Skin of body (tissue), 3 donors: ENCODE measurements at places on chromosomes 5 and 9. TPM values are rescaled to one million over a fixed set of nuclear protein-coding genes. Genes with fewer than 3 reads are reported as not detected.

Gene GTF3C4
- 14.6 TPM for total RNA-seq

Gene DBH
- under 0.01 TPM for total RNA-seq

DNA sequence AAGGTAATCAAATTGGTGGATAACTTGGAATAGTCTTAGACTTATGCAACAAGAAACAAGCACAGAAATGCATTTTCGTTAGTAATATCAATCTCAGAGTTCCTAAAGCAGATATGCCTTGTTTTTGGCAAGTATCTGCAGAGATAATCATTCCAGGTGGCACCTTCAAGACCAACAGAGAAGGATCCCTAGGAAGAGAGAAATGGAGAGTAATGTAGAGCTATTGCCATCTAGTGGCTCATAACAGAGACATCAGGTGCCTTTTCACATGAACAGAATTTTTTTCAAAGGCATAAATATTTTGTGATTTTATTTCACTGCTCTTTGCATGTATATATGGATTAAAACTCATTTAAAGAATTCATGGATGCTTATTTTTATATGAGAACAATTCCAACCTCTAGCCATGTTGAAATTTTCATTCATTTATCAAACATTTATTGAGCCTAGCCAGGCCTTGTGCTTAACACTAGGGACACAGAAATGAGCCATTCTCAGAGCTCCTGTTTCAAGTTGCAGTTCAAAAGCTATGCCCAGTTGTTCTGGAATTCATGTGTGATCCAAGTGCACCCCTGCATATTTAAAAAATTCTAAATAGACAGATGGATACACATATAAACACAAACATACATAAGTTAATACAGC, 117.5 kb upstream of the OR13F1 start:
- peak; percentile 12 for DNase-seq

DNA sequence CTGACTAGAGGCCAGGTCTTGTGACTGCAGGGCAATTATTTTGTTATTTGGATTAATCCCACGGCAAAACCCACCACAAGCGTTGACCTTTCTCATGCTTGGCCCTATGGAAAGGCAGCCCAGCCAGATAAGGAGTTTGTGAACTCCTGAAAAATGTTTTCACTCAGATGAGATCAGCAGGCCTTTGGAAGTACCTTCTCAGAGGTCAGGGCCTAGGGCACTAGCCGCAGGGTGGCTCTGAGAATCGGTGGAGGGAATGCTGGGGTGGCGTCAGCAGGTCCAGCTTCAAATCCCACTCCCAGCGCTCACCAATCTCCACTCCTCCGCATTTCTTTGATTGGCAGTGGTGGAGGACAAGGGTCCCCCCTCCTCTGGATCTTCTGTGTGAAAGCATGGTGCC, 194.4 kb downstream of the GADD45G start:
- no peak for DNase-seq

GRCh38 chr5:32147236-32147635, 26.9 kb downstream of the GOLPH3 start:
- DNase-seq = no peak

- no peak for DNase-seq
Observed at GRCh38 chr9:134966270-134966669, 48.6 kb upstream of the FCN1 start.

Gene INVS
- total RNA-seq = 29.1 TPM

GRCh38 chr5:2263763-2264162, 381.0 kb upstream of the IRX4 start:
- no peak for DNase-seq

GRCh38 chr5:145637396-145637795, 197.7 kb downstream of the PRELID2 start:
- DNase-seq = no peak
